Endodermal cell (in vitro differentiated cells): ENCODE measurements at places on chromosomes 3 and 15. TPM values are rescaled to one million over a fixed set of nuclear protein-coding genes. Genes with fewer than 3 reads are reported as not detected.

- no peak for DNase-seq
Measured at GRCh38 chr3:76753599-76753998, 286.3 kb upstream of the ROBO2 start.

GRCh38 chr3:125058529-125058928 lies 2.7 kb upstream of the HEG1 start:
- DNase-seq, result peak; percentile 70

DNA sequence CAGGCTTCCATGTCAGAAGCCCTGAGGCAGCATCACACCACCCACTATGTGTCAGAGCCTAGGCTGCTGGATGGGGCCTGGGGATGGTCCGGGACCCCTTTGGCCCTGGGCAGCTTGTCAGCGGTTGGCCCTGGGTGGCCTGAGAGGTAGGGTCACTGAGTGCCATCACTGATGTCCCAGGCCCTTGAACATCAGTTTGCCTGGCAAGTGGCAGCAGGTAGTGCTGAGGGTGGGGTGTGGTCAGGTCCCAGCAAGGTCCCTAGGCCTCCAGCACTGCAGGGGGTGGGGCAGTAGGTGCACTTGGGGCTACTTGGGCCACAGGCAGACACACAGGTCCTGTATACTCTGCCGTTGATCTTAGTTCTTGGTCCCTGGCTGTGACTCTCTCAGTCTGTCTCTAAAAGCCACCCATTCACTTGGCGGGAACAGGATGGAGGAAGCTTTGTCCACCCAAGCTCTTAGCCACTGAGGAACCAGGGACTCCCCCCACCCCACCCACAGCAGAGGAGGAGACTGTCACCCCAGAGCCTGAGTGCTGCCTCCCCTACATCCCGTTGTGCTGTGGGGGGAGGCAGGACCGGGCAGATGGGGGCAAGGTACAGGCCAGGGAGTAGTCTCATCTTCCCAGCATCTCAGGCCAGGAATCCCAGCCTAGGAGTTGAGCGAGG lies 5.8 kb downstream of the GNAI2 start:
- DNase-seq, result no peak

- no peak for DNase-seq
Measured at GRCh38 chr15:40420793-40421192, 15.2 kb downstream of the IVD start.

DNA sequence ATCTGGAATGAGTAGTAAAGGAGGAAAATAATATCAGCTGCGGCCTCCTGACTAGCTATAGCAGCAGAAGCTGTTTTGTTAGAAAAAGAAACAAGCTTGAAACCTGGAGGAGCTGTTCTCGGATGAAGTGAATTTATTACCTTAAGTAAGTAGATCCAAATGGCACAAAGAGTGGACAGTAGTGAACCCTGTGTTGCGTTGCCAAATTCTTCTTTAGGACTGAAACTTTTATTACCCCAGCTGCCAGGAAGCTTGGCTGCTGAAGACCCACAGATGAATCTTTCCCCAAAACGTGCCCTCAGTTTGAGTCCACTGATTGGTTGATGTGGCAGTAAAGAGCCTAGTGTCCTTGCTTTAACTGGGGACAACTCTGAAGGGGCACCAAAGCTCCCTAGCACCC lies 366.8 kb upstream of the GBE1 start:
- DNase-seq, result no peak

- DNase-seq, result no peak
Measured at GRCh38 chr15:95793231-95793630, 537.3 kb upstream of the NR2F2 start.

DNA sequence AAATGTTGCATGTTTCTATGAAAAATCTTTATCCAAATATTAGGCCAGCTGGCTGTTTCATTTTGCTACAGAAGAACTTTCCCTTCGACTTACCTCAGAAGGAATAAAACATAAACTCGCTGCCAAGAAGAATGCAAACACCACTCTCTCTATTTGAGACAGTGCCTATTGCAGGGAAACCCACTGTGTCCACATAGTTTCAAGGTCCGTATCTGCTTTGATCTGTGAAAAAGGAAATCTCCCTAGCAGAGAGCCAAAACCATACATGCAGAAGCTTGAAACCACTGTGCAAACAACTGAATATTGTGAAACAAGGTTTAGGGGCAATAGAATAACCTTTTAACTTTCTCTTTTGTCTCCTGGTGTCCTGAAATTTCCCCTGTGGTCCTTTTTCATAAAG lies 35.0 kb upstream of the CAPN7 start:
- no peak for DNase-seq

GRCh38 chr3:115704661-115705338 lies 81.5 kb downstream of the GAP43 start:
- no peak for DNase-seq

DNA sequence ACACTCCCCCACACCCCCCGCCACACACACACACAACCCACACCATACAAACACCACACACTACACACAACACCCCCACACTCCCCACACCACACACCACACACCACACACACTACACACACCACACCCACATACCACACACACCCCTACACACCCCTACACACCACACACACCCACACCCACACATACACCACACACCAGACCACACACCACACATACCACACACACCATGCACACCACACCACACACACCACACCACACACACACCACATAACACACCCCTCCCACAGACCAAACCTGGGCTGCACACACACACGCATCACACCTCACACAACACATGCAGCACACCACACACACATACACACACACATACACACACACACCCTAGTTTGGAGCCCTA lies 1.8 kb upstream of the RASGRF1 start:
- no peak for DNase-seq

DNA sequence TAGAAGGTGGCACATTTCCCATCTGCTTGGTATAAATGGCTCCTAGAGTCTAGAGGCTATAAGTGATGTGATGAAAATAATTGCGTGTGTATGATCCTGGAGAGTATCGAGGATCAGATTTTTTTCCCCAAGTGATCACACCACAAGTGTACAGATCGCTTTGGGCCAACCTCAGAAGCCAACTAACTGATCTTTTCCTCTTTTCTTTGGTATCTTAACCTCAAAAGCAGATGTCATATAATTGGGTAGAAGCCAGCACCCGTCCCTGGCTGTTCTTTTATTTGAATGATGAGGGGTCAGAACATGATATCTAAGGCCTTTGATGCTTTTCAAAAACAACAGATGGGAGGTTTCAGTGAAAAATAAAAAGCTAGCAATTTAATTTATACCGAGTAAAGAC lies 3.3 kb downstream of the P2RY14 start:
- no peak for DNase-seq

DNA sequence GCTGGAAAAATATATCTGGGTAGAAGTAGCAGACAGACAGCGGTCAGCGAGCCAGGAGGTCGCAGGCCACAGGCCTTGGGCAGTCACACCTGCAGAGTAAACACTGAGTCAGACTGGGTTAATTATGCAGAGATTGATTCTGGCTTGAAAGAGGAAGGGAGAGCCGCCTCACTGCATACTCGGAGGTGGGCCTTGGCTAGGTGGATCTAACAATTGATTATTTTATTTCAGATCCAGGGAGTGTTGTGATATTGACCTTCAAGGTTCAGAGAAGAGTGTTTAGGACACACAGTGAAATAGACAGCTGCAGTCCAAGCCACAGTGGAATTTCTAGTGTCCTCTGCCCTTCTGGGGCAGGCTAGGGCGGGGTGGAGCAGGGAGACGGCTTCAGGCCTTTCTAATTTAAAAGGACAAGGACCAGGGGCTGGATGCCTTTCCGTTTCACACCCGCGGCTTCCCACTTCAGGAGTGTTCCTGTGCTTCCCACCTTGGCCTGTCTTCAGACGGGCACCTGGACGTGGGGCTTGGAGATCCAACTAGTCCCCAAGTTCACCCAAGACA lies 237.3 kb downstream of the XXYLT1 start:
- peak; percentile 67 for DNase-seq

The POPDC2 gene
- 0.40 to 0.95 TPM (median 0.59 TPM) in 3 replicates for total RNA-seq

The NOX5 gene
- total RNA-seq, result 0.05 to 0.08 TPM in 2 of 3 replicates, not detected in the other

The MEGF11 gene
- total RNA-seq, result 1.2 to 1.5 TPM (median 1.3 TPM) in 3 replicates
